ENCODE measurements at places on chromosomes 11 and 22.

GRCh38 chr11:44628730-44629700, 63.6 kb downstream of the CD82 start:
- DNase-seq: no peak

DNA sequence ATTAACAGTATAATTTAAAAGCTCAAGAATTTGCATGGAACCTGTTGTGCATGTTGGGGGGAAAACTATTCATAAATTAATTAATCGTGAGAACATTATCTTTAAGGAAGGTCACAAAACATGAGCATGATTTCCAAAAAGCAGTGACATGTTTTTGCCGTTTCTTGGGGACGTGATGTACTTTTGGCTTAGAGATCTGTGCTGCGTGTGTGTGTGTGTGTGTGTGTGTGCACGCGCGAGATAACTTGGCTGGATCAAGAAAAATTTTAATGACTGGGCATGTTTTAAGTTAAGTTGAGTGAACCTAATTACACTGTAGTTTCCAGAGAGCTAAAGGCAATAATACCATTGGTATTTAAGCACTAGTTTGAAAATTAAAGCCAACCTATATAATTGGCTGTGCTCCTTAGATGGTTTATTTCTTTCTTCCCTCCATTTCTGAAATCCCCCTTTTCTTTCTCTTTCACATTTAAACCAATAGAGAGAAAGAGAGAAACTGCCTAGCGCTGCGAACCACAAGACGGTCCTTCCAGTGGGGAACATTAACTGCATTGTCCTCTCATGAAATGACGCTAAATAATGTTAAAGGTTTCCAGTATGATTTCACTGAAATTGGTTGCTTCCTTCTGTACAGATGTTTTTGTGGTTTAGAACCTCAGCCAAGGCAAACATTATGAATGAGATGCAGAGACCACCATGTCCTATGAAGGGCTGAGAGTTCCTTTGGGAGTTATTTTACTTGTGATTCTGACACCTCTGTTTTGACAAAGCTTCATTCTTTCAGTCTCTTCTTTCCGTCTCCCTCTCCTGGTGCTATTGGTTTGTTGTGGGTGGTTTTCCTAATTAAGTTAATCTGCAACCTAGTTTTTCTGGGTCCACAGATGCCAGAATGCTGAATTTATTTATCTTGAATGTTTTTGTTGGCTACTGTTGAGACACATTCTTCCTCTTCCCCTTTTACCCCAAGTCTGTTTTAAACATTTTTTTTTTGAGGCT, 51.7 kb downstream of the ZBTB16 start:
- no peak for DNase-seq

- DNase-seq: peak; percentile 12
Measured at GRCh38 chr11:105000797-105001196, 22.2 kb downstream of the CASP5 start.

GRCh38 chr22:25210793-25211192, 8.6 kb upstream of the CRYBB2 start:
- no peak for DNase-seq

DNA sequence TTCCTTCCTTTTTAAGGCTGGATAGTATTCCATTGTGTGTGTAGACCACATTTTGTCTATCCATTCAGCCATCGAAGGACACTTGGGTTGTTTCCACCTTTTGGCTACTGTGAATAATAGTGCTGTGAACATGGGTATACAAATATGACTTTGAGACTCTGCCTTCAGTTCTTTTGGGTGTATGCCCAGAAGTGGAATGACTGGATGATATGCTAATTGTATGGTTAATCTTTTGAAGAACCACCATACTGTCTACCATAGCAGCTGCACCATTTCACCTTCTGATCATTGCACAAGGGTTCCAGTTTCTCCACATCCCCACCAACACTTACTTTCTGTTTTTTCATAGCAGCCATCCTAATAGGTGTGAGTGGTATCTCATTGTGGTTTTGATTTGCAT, 30.3 kb downstream of the SGSM1 start:
- no peak for DNase-seq

DNA sequence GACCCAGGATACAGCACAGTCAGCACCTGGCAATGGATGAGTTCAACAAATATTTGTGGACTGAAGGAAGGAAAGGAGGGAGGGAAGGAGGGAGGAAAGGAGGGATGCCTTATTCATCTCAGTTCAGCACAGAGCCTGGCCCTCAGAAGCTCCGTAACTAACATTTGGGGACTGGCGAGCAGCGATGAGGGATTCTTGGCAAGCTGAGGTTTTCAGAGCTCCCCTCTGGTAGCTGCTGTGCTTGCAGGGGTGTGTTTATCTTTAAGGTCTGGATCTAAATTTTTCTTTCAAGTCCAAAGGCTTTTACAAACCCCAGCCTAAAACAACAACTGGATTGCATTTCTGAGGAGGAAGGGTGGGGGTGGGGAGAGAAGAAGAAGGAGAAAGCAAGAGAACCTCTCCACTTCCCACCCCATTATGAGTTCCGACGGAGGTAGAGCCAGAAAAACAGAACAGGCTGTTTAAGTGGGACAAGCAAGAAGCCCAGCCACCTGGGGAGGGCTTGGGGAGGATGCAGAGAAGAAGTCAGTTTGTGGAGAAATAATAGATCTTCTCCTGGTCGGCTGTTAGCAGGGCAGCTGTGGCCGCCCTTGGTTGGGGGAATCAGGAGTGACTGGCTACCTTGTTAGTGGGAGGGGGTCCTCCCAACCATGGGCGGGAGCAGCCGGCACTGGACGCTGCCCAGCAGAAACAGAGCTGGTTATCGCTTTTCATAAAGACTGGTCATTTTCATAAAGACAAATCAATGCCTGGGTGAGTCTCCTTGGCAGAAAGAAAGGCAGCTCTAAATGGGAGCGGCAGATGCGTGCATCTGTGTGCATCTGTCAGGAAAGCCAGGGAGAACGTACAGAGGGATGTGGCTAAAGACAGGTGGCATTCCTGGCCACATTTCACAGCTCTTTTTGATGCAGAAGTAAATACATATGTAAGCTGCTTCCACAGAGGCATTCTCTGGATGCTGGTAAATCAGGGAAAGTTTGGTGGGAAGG, 78.0 kb downstream of the TSPAN18 start:
- DNase-seq: no peak

DNA sequence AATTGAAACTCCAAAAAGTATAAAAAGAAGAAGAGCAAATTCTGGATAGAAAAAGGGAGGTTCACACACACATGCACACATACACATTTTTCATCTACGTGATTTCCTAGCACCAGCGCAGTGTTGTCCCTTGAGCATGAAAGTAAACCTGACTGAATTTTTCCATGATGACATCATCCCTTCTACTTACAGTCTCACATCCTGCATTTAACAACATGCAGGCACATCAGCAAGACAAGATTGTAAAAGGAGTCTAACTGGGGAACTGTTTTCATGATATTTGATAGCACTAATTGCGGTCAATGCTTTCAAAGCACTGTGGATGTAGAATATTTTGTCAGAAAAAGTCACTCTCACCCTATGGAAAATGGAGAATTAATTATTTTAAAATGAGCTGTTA, 36.6 kb downstream of the GAS2 start:
- DNase-seq: no peak

- DNase-seq: no peak
Measured at GRCh38 chr11:114130115-114130576, 70.6 kb downstream of the ZBTB16 start.

GRCh38 chr11:12008790-12009616, 577 bp upstream of the DKK3 start:
- no peak for DNase-seq

- DNase-seq: no peak
Measured at GRCh38 chr22:47839595-47840227, 1077.3 kb downstream of the TBC1D22A start.

GRCh38 chr11:57459164-57460021, 935 bp upstream of the RTN4RL2 start:
- no peak for DNase-seq

- no peak for DNase-seq
Measured at GRCh38 chr11:59678813-59679165, 10.0 kb upstream of the PATL1 start.

- no peak for DNase-seq
Measured at GRCh38 chr22:21961886-21962654, 9.4 kb upstream of the PPM1F start.
